Motor neuron (in vitro differentiated cells): ENCODE measurements at places on chromosomes 4 and X. TPM values are rescaled to one million over a fixed set of nuclear protein-coding genes. Genes with fewer than 3 reads are reported as not detected.

The DDX53 gene
- 0.09 and 0.10 TPM in 2 replicates for total RNA-seq

The F11 gene
- total RNA-seq: 0.22 and 0.31 TPM in 2 replicates

DNA sequence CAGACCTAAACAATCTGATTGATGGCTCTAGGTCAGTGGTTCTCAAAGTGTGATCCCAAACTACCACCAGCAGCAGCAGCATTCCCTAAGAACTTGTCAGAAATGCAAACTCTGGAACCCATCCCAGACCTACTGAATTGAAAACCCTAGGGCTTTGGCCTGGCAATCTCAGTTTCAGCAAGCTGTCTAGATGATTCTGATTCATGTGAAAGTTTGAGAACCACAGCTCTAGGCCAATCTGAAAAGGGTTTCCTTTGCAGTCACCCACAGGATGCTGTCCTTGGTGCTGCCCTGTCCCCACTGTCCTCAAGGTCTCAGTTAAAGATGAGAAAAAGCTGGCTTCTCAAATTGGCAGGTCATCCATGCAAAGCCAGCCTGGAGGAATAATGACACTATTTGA, 34.8 kb downstream of the SMPX start:
- no peak for ATAC-seq

DNA sequence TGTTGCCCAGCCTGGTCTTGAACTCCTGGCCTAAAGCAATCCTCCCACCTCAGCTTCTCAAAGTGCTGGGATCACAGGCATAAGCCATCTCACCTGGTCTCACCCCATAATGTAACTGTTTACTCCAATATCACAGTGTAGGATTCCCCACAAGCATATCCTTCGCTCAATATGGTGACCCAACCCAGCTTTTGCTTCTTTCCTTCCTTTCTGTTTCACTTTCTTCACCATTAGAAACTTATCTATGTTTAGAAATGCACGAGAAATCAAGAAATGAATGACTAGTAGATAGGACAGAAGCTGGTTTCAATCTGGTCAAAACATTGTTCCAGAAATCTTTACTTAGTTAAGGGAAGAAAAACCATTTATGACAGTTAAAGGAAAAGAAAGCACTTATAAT, 18.9 kb downstream of the TSPAN5 start:
- no peak for ATAC-seq

- peak; percentile 83 for ATAC-seq
Observed at GRCh38 chrX:331151-331824, 12.7 kb upstream of the GTPBP6 start.

- ATAC-seq: peak; percentile 90
Observed at GRCh38 chr4:112889619-112890527, 159.6 kb upstream of the ANK2 start.

- ATAC-seq: no peak
Observed at GRCh38 chrX:134875671-134876070, 115.1 kb upstream of the SMIM10 start.

GRCh38 chr4:55326629-55327028, 19.4 kb upstream of the SRD5A3 start:
- ATAC-seq: no peak

The SLC10A4 gene
- 3.5 and 4.0 TPM in 2 replicates for total RNA-seq

GRCh38 chrX:153845195-153845594, 14.9 kb upstream of the PDZD4 start:
- no peak for ATAC-seq

DNA sequence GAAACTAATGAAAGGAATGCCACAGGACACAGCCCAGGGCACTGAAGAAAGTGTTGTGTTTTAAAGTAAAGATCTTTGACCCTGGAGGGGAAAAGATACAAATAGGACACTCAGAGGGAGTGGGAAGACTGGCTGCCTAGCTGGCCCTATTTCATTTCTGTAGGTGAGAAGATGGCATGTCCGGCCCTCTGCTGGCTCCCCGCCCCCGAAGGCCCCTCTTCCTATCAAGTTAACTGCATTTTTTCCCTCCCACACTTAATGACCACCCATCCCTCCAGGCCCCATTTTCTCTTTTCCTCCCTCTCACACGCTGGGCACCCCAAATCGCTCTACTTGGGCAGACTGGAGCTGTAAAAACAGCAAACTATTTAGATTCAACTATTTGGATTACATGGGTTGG, 5.5 kb upstream of the TRIM75 start:
- no peak for ATAC-seq

The AR gene
- total RNA-seq: 1.2 and 1.3 TPM in 2 replicates

The FREM3 gene
- 0.10 TPM in 1 of 2 replicates, not detected in the other for total RNA-seq

The GATA1 gene
- total RNA-seq: not detected in 2 replicates

- peak; percentile 45 for ATAC-seq
Observed at GRCh38 chrX:96183843-96184242, 500.8 kb upstream of the DIAPH2 start.

DNA sequence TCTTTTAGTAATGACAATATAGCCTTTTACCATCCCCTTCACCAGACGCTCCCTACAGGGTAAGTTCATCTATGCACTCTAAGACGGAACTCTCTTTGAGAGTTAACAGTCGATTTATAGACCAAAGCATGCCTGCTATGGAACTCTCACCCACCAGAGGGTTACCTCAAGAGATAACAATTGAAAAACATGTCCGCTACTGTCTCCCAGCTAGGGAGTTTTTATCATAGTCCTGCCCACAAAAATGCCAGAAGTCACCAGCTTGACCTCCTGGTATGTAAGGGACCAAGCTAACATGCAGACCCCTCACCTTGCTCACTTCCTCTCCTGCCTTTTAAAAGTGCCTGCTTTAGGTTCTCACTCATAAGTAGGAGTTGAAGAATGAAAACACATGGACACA, 16.7 kb upstream of the YTHDC1 start:
- no peak for ATAC-seq

The REELD1 gene
- 0.19 and 0.43 TPM in 2 replicates for total RNA-seq

The PLAC1 gene
- 0.71 and 1.2 TPM in 2 replicates for total RNA-seq

The IL21 gene
- 0.41 and 0.43 TPM in 2 replicates for total RNA-seq

The APLN gene
- total RNA-seq: 1.2 TPM in 1 of 2 replicates, not detected in the other

GRCh38 chr4:82403725-82404124, 26.5 kb downstream of the HNRNPDL start:
- ATAC-seq: no peak

- ATAC-seq: no peak
Observed at GRCh38 chr4:70842761-70843435, 3.2 kb upstream of the GRSF1 start.

DNA sequence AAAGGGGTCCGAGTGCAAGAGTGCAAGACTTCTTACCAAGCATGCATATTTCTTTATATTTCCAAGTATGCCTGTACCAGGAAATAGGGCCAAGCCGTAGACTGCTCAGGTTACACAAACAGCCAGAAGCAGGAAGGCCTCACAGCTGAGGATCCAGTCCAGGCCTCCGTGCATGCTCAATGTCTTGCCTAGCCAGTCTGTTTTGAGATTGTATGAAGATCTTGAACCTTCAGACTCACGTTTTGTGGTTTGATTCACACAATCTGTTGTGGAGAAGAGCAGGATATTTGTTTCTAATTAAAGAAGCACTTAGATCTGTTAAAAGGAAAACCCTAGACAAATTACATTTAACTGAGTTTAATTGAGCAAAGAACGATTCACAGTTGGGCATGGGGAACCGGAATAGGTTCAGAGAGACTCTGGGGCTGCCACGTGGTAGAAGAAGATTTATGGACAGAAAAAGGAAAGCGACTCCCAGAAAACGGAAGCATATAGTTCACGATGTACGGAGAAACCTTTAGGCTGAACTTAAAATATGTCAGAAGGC, 1.2 kb downstream of the MGST2 start:
- ATAC-seq: no peak

The ENAM gene
- total RNA-seq: 0.21 TPM in 1 of 2 replicates, not detected in the other

The ARMCX4 gene
- 10.7 and 19.8 TPM in 2 replicates for total RNA-seq

The SPANXD gene
- not detected in 2 replicates for total RNA-seq

DNA sequence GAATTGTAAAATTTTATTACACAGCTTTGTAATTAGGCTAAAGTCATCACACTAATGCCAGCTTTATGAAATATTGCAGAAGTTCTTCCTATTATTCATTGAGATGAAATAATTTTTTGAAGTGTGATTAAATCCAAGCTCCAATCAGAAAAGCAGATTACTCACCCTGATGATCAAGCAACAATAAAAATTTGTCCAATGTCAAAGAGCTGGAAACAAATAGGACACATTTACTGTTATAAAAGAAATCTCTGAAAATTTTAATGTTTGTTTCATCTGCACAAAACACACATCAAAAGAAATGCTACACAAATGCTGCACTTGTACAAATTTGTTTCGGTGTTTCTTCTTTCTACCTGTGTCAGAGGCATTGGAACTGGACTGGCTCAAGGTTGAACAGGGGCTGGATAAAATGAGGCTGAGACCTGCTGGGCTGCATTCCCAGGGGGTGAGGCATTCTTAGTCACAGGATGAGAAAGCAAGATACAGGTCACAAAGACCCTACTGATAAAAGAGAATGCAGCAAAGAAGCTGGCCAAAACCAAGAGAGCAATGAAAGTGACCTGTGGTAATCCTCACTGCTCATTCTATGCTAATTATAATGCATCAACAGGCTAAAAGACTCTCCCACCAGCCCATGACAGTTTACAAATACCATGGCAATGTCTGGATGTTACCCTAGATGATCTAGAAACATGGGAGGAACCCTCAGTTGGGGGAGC, 78.3 kb downstream of the GASK1B start:
- ATAC-seq: no peak

DNA sequence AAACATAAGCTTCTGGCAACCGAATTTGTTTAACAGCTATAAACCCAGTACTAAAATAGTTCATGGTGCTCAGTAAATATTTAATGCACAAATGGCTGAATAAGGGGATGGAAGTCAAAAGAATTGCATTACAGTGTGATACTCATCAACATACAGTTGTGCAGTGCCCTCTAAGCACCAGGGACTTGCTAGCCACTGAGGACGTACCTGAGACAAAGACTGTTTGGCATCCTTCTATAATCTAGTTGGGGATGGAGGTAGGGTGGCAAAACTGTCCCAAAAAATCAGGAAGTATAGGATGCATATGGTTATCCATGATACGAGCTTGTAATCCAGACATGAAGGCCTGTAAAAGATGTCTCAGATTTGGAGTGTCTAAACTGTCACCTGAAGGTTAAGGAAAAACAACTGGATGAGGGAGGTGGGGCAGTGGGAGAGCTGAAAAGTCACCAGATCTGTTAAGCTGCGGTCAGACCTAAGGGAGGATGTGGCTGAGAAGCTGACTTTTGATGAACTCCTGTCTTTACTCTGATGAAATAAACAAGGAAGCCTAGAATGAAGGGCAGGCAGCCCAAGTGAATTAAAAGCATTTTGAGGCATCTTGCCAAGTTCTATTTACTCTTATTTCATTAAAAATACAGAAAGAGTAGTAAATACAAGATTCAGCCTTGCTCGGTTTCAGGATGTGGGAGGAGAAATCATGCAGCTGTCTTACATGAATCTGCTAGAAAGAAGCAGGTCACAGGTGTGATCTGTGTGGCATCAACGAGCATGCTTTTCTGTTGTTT, 12.0 kb upstream of the CD38 start:
- no peak for ATAC-seq

The CENPI gene
- total RNA-seq: 1.9 and 2.6 TPM in 2 replicates

GRCh38 chrX:47239898-47240545, 7.2 kb downstream of the USP11 start:
- no peak for ATAC-seq

DNA sequence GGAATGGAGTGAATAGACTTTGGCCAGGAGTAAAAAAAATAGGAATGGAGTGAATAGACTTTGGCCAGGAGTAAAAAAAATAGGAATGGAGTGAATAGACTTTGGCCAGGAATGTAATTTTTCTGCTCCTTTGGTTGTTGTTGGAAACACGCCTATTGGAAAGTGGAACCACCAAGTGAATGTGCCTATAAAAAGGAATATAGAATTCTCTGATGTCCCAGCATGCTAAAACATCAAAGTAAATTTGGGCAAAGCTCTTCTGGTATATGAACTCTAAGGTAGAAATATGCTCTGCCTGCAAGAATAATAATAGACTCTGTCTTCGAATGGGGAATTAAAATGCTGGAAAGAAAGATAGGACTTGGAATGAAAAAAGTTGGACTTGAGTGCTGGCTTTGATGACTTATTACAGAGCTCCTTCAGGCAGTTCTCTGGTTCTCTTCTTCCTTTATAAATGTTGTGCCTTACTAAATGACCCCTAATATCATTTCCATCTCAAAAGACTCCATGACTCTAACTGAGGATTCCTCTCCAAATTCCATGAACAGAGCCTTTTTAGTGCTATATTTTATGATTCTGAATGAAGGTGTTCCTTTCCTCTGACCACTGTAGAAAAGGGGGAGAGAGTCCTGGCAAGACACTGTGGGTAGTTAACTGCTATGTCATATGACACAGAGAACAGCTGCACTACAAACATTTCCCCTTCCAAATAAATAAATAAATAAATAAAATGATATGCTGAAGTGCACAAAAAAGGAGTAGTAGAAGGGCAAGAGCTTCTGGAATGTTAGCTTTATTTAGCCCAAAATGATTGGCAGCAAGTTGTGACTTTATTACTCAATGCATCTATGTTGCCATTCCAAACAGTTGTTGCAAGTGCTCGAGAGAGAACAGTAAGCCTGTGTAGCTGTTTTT, 13.5 kb upstream of the GBA3 start:
- ATAC-seq: no peak

The GASK1B gene
- total RNA-seq: 1.0 TPM in 2 replicates

- no peak for ATAC-seq
Observed at GRCh38 chr4:174211622-174212044, 71.8 kb downstream of the FBXO8 start.

DNA sequence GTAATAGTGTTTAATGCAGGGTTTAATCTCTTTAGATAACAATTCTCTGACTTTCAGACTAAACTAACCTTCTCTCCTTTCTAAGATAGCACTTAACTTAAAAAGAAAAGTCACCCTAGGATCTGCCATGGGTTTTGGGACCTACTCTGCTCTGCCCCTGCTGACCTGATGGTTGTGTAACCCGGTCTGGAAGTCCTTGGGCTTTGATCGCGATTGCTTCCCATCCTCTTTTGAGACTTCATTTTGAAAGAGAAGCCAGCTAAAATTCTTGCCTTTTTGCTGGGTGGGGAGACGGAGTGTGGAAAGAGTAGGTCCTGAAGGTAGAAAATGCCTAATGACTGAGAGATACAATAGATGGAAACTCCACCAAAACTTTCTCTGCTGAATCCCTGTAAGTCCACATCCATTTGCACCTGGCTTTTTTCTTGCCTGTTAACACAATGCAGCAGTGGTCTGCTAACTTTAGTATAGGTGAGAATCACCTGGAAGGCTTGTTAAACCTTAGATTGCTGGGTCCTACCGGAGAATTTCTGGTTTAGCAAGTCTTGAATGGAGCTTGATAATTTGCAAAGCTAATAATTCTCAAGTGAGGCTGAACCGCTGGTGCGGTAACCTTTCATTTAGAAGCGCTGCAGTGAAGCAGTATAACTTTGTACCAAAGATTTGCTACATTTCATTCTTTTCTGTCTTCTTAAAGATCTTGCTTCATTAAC, 45.6 kb upstream of the CCSER1 start:
- ATAC-seq: no peak

GRCh38 chrX:122422547-122422946, 761.5 kb upstream of the GRIA3 start:
- no peak for ATAC-seq

The TCEAL5 gene
- total RNA-seq: 9.4 and 11.8 TPM in 2 replicates

GRCh38 chrX:69124108-69124507, 41.1 kb downstream of the PJA1 start:
- ATAC-seq: no peak
